ENCODE measurements at places on chromosomes 5 and 9. TPM values are rescaled to one million over a fixed set of nuclear protein-coding genes. Genes with fewer than 3 reads are reported as not detected.
A peak's percentile ranks its signal among the peaks of the same experiment; 100 is the strongest.

- no peak for DNase-seq
These were observed 93.6 kb upstream of the TLE4 start for GRCh38 chr9:79477955-79478771.

DNA sequence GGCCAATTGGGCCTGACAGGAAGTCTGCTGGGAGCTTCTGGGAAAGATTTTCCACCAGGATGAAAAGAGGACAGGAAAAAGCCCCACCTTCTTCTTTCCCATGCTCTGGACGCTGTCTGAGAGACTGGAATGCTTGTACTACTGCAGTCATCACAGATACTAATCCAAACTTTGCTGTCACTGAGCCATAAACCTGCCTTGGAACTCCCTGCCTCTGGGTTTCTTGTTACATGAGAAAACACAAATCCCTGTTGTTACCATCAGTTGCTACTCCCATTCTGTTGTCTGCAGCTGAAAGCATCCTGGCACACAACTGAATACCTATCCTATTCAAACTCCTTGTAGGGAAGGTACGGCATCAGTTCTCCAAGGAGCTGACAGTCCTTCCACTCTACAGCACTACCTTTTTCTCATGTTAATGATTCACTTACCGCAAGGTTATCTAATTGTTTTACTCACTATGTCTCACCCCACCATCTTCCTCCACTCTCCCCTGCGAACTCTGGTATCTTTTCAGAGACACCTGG is 167.5 kb downstream of the CDK5RAP2 start:
- no peak for DNase-seq

DNA sequence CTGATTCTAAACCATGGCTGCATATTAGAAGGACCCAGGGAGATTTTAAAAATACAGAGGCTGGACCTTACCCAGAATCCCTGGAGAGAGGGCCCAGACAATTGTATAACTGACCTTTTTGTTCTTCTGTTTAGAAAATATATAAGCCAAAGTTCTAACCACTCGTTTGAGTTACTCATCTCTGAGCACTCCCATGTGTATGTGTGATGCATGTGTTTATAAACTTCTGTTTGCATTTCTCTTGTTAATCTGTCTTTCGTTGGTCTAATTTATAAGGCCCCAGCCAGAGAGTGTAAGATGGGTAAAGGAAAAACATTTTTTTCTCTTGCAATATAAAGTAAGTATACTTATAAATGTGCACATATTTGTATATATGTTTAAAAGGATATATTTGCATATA is 443.9 kb downstream of the ZNF608 start:
- DNase-seq: no peak

GRCh38 chr5:167940911-167941310 is 350.5 kb upstream of the WWC1 start:
- DNase-seq: no peak

DNA sequence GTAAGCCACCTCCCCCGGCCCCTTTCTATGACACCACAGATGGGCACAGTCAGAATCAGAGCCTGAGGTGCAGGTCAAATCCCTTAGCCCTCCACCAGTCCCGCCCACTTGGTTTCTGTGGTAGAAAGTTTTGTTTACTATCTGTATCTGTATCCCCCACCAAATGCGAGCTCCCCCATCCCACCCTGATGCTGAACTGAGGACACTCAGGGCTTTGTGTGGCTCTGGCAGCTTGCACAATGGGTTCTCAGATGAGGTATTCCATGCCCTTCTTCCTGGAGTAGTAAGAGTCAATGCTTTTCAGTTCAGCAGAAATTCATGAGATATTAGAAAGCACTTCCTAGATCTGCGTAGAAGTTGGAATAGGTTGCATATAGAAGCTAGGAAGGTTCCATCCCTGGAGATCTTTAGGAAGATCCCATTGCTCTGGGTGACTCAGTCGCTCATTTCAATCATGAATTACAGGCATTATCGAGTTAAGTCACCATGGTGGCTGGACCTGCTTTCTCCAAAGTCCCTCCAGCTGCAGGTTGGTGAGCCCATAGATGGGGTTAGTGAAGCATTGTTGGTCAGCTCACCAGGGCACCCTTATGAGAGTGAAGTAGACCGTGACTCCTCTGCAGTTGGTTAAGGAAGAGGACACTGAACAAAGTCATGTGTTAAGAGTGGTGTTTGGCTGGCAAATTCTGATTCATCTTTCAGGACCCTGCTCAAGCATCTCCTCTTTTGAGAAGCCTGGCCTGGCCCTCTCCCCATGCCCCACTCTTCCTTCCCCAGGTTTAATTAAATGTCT is 10.6 kb upstream of the KCNIP1 start:
- DNase-seq: no peak

DNA sequence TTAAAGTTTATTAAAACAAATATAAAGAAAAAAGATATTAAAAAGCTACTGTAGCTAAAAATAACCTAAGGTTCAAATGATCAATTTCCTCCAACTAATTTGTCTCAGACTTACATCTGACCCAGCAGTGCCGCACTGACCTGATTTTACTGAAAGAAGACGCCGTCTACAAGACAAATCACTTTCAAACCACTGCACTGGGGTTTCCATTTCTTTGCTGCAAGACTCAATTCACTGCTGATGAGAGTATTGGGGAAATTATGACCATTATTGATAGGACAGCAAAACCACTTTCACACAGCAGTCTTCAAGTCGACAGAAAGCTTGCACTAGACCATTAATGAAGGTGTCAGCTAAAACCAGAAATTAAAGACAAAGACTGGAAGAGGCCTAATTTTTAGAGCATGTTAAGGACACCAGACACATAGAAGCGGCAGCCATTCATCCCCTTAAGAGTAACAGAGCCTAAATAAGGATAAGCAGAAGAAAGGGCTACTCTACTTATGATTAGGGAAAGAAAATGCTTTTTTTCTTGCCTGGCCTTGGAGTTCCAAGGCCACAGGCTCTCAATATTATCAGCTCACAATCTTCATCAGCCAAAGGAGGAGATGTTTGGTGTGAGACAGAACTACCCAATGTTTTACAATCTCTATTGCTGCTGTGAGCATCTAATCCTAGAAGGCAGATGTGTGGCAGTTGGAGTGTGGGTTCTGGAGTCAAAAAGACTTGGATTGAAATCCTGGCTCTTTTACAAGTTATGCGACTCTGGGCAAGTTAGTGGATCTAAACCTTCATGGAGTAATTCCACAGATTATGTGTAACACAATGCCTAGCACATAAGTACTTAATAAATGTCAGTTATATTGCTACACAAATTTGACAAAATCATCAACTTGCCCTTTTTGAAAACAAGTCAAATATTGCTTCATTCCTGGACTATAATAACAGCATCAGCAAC is 190.7 kb downstream of the MAPKAP1 start:
- no peak for DNase-seq

DNA sequence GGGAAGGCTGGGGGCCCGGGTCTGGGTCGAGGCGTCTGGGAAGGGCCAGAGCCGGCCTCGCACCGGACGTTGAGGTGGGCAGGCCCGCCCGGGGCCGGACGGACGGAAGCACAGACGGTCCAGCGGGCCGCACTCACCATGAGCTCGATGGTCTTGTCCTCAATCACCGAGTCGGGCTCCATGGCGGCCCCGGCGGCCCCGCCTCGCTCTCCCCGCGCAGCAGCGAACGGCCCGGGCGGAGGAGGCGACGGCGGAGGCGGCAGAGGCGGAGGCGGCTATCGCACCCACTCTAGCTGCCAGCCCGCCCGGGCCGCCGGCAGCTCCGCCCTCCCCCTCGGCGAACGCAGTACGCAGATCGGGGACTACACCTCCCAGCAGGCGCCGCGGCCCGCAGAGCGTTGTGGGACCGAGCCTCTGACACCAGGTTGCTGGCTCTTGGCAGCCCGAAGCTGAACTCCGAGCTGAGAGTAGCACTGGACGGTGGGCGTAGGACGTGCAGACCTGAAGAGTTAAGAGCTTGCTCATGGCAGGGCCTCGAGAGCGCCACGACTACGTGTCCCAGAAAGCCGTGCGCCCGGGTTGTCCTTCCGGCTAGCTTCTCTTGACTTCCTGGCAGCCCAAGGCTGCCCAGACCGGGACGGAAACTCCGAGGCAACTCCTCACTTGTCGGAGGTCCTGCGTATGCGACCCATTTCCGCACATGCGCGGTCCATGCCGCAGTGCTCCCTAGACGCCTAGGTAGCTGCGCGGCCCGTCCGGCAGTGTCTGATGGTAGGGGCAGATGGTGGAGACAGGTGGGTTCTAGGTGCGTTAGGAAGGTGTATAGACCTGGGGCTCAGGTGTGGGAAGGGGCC is at the start of gene FBXW11:
Gene FBXW11 (minus strand): TSS at position 318 of the 854 bp plus-strand sequence. CDS start 136 bp downstream, at position 182.
- peak; percentile 90 for DNase-seq

- no peak for DNase-seq
These were observed 128.9 kb downstream of the SUSD1 start for GRCh38 chr9:112046181-112046580.

- DNase-seq: no peak
These were observed 1332.5 kb upstream of the CDH9 start for GRCh38 chr5:28370896-28371295.

GRCh38 chr5:179731791-179732411 is 721 bp upstream of the MAML1 start:
- peak; percentile 33 for DNase-seq

DNA sequence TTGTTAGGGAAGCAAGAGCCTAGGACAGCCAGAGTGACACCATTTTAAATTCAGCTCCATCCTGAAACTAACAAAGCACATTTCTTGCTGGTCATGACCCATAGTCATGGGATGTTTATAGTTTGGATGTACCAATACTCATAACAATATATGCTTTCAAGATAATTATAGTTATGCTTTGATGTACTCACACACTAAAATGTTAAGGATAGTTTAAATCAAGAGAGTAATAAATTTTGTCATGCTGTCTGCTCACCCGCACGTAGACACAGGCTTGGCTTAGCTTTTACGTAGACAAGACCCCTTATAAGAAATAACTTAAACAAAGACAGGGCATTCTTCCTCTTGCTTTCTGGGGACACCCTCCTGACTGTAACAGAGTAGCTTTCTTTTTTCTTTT is 8.9 kb upstream of the STXBP1 start:
- no peak for DNase-seq

- no peak for DNase-seq
These were observed 9.0 kb downstream of the BRD9 start for GRCh38 chr5:883475-884181.

GRCh38 chr9:131442351-131442750 is 48.5 kb downstream of the PRRC2B start:
- no peak for DNase-seq

- DNase-seq: no peak
These were observed 957 bp upstream of the PRR16 start for GRCh38 chr5:120463006-120463680.

DNA sequence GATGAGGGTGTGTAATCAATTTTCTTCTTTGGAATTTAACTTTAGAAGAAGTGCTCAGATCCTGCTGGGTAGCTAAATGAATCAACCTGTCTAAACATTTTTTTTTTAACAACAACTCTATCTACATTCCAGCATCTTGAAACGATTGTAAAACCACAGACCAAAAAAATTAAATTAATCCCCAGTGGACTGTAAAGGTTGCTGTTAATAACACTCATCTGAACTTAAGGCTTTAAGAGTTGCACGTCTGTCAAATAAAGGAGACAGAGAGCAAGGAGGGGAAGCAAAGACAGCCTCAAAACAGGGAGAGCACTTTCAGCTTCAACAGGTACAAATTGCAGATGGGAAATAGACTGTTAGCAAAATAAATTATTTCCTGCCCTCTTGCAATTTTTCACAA is 548.5 kb downstream of the DTWD2 start:
- DNase-seq: no peak

DNA sequence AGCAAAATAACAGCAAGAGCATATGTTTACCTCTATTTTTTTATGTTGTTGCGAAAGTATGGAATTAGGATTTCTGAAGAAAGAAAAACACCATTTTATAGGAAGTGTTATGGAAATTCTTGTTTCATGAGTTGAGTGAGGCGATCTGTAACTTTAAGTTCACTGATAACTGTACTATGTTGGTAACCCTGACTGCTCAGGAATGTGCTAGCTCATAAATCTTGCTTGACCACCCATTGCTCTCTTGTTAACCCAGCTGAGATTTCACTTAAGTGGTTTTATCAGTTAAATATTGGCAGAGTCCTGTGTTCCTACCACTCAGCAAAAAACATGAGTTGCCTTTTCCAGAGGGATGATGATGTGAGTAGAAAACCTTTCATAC is 91.1 kb upstream of the STARD4 start:
- no peak for DNase-seq

- DNase-seq: no peak
These were observed 53.6 kb upstream of the SLC1A3 start for GRCh38 chr5:36552651-36553393.

DNA sequence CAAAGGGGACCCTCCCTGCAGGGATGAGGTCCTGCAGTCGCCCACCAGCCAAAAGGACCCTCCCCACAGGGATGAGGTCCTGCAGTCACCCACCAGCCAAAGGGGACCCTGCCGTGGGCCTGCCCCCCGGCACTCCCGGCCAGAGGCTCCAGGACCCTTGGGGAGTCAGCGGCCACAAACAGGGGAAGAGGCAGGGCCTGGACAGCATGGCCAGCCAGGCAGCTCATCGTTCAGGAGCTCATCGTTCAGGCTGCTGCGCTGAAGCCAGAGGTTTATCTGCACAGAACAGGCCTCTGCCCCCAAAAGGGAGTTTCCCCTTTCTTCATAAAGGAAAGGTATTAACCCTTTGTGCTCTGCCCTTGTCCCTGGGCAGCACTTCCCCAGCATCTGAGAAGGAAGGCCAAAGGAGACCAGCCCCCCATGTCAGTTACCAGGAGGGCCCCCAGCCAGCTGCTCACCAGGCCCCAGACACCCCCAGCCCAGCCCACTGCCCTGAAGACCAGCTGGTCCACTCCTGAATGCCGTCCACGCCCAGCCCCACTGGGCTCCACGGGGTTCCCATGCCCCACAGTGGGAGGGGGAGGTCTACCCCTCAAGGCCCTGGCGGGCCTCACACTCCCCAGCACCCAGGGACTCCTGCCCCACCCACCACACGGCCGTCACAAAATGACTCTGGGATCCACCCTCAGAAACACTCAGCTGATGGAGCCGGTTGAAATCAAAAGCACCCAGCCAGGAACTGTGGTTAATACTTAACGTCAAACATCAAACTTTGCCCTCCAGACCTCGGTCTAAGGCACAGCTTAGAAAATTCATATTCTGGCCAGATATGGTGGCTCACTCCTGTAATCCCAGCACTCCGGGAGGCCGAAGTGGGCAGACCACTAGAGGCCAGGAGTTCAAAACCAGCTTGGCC is 6.3 kb downstream of the SLC12A7 start:
- no peak for DNase-seq

IL7R gene
- total RNA-seq: 26.1 TPM

RAI14 gene
- total RNA-seq: 22.4 TPM

ARHGEF28 gene
- total RNA-seq: 11.4 TPM

SPATA31D1 gene
- total RNA-seq: not detected

KCNN2 gene
- not detected for total RNA-seq
